Renal cortical epithelial cell (primary cell): ENCODE measurements at places on chromosomes 3 and 15. TPM values are rescaled to one million over a fixed set of nuclear protein-coding genes. Genes with fewer than 3 reads are reported as not detected.

Gene LRRC34
- 5.2 and 8.0 TPM in 2 replicates for total RNA-seq

DNA sequence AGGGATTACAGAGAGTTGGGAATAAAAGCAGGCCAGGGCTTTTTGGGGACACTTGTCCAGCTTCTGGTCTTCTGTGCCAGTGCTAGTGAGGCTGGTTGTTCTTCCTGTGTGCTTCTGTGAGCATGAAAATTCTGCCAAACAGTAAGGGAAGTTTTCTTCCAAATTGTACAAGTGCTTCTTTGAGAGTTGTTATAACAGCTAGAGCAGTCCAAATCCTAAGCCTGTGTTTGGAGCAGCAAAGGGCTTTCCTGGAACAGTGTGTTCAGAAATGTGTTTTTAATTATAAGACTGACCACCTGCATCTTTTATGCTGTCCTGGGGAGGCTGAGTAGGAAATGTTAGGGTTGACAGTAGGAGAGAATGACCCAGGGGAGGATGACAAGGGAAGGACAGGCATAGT, 223.0 kb upstream of the P2RY1 start:
- DNase-seq, result no peak

Gene CFAP100
- not detected in 2 replicates for total RNA-seq

DNA sequence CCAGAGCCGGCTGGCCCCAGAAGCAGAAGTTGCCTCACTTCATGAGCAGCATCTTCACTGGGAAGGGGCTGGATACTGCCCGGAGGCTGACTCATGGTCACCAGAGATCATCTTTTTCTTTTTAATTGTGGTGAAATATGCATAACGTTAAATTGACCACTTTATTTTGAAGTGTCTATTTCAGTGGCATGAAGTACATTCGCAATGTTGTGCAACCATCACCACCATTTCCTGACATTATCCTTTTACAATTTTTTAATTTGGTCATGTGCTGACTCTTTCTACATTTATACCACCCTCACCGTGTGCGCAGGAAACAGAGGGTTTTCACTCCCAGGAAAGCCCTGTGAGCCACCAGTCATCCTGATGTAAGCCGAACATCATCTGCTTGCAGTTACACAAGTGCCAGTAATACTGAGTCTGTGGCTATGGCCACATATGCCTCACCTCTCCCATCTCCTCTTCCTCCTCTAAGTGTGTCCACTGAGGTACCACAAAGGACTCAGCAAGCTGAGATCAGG, 51.6 kb upstream of the ABHD17C start:
- DNase-seq, result no peak

GRCh38 chr3:4356546-4357410, 53.6 kb downstream of the SETMAR start:
- no peak for DNase-seq

DNA sequence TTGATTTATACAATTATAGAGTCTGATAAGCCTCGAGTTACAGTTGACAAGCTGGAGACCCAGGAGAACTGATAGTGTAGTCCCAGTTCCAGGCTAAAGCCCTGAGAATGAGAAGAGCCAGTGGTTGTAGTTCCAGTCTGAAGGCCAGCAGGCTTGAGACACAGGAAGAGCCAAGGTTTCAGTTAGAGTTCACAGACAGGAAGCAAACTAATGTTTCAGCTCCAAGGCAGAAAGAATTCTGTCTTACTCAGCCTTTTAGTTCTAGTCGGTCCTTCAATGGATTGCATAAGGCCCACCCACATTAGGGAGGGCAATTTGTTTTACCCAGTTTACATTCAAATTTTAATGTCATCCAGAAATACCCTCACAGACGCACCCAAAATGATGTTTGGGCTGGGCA, 102.7 kb downstream of the CDIN1 start:
- no peak for DNase-seq

DNA sequence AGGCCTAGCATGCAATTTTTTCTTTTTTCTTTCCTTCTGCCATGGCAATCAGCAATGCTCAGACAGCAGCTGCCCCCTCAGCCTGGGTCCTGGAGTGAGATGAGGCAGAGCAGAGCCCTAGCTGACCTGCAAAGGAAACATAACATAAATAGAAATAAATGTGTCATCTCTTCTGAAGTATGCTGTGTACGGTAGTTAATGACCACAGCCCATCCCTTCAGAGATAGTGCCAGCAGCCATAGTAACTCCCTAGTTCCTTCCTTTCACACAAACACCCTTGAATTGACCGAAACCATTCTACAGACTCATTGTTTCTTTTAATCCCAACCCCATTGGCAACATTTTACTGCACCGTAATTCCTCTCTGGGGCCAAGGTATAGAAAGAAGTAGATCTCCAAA, 8.4 kb upstream of the CD47 start:
- DNase-seq, result no peak
